CD8-positive, alpha-beta memory T cell (primary cell): ENCODE measurements at places on chromosomes 6 and 20.

- H3K4me3 ChIP-seq, result no peak overlapping the region
- no peaks in the 10 kb centered on the region for H3K27me3 ChIP-seq
- H3K36me3 ChIP-seq, result no peaks in the 10 kb centered on the region
- no peak for DNase-seq
- H3K4me1 ChIP-seq, result no peaks in the 10 kb centered on the region
- no peak overlapping the region for H3K27ac ChIP-seq
These were observed 48.9 kb downstream of the CLIC5 start for GRCh38 chr6:45966797-45967196.

- no peak for DNase-seq
- peak overlapping the region; percentile 95 for H3K4me3 ChIP-seq
- H3K4me1 ChIP-seq, result peaks cover 54% of the 10 kb centered on the region
These were observed 1.3 kb downstream of the NUP153 start for GRCh38 chr6:17705428-17705777.

GRCh38 chr6:88238065-88238464, 71.9 kb upstream of the CNR1 start:
- H3K4me3 ChIP-seq, result no peak overlapping the region
- no peak for DNase-seq
- H3K36me3 ChIP-seq, result no peaks in the 10 kb centered on the region
- H3K27me3 ChIP-seq, result no peaks in the 10 kb centered on the region
- H3K4me1 ChIP-seq, result no peaks in the 10 kb centered on the region
- no peak overlapping the region for H3K27ac ChIP-seq

DNA sequence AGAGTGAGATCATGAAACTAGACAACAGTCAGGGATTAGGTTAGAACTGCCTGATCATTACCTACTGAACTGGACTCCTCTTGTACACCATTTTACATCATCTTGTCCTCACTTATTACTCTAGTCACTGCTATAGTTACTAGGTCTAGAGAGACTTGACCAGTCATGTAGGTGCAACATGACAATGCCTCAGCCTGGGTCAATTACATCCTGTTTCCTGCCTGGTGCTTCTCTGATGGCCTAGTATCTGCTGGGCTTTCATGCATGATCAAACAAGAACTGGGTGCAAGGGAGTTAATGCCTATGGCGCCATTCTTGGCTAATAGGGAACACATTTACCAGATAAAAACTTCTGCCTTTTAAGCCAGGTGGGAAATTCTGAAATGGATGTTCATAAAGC, 39.2 kb upstream of the MMS22L start:
- no peak overlapping the region for H3K27ac ChIP-seq
- no peaks in the 10 kb centered on the region for H3K27me3 ChIP-seq
- H3K4me1 ChIP-seq, result no peaks in the 10 kb centered on the region

GRCh38 chr6:119653329-119653728, 303.8 kb upstream of the MAN1A1 start:
- no peaks in the 10 kb centered on the region for H3K36me3 ChIP-seq
- no peaks in the 10 kb centered on the region for H3K4me1 ChIP-seq
- no peak for DNase-seq
- H3K27ac ChIP-seq, result no peak overlapping the region
- no peak overlapping the region for H3K4me3 ChIP-seq

DNA sequence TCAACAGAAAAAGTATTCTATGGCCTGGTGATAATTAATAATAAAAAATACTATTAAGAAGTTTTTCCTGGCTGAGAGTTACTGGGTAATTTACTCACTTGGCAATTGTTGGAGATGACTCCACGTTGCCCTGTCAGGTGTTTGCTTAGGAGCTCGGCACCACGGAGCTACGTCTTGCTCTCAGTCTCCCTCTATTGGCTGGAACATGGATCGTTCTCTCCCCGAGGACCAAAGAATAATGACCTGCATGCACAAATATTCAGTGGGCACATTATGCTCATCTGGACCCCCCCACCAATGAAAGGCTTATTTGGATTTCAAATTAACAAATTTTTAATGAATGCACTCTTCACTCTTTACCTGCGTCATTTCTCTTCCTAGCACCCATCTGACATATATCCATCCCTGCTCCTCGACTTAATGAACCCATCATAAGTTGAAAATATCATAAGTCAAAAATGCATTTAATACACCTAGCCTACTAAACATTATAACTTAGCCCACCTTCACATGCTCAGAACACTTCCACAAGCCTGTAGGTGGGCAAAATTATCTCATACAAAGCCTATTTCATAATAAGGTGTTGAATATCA, 71.0 kb upstream of the CD83 start:
- no peaks in the 10 kb centered on the region for H3K36me3 ChIP-seq
- no peak overlapping the region for H3K4me3 ChIP-seq
- peak; percentile 6 for DNase-seq
- H3K27ac ChIP-seq, result no peak overlapping the region
- H3K4me1 ChIP-seq, result no peaks in the 10 kb centered on the region

- H3K36me3 ChIP-seq, result no peaks in the 10 kb centered on the region
- no peak overlapping the region for H3K27ac ChIP-seq
- no peak overlapping the region for H3K4me3 ChIP-seq
These were observed 300.0 kb downstream of the PREX1 start for GRCh38 chr20:48527771-48528170.

GRCh38 chr6:133945158-133945557, 7.9 kb upstream of the TBPL1 start:
- no peaks in the 10 kb centered on the region for H3K4me1 ChIP-seq
- DNase-seq, result no peak
- H3K4me3 ChIP-seq, result no peak overlapping the region
- no peaks in the 10 kb centered on the region for H3K36me3 ChIP-seq
- no peak overlapping the region for H3K27ac ChIP-seq

- no peak for DNase-seq
- H3K4me3 ChIP-seq, result no peak overlapping the region
- no peaks in the 10 kb centered on the region for H3K4me1 ChIP-seq
- H3K36me3 ChIP-seq, result no peaks in the 10 kb centered on the region
- no peaks in the 10 kb centered on the region for H3K27me3 ChIP-seq
These were observed 145.3 kb downstream of the TFAP2B start for GRCh38 chr6:50963952-50964351.

DNA sequence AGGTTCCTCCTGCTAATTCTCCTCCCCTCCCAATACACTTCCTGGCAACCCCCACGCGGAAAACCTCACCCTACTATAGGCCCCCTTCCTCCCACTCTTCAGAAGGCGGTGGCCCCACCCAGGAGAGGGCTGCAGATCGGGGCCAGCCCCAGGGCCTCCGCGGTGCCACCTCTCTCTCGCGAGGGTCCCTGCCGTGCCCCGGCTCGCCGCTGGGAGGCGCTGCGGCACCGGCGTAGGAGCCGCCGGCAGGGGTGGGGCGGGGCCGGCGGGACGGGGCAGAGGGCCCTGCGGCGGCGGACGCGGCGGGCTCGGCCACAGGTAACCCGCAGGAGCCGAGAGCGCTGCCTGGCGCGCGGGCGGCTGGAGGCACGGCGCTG, at the start of gene ANKRD6:
Gene ANKRD6 (plus strand): TSS at position 278 of the 377 bp plus-strand sequence. CDS start 133,825 bp downstream, outside the sequence.
- H3K27ac ChIP-seq, result peak within 1 kb of the TSS; percentile 24
- peaks cover 6% of the 10 kb centered on the region for H3K4me1 ChIP-seq
- no peaks in the 10 kb centered on the region for H3K36me3 ChIP-seq
- peak; percentile 81 for DNase-seq
- peak within 1 kb of the TSS; percentile 62 for H3K4me3 ChIP-seq

DNA sequence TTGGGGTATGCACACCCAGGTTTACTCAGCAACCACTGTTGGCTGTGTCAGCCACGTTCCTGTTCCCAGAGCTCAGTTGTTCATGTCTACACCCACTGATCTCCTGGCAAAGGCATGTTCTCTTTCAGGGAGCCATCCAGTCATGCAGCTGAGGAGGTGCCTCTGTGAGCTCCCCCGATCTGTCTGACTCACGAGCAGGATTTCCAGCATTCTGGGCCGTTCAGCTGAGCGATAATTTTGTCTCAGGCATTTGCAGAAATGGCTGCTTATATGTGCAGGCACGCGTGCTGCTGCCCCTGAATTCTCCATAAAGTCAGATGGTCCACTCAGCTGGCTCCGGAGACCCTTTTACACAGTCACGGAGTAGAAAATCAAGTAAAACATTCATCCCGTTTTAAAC, 78.4 kb upstream of the IYD start:
- no peaks in the 10 kb centered on the region for H3K36me3 ChIP-seq
- no peak for DNase-seq
- no peaks in the 10 kb centered on the region for H3K4me1 ChIP-seq

DNA sequence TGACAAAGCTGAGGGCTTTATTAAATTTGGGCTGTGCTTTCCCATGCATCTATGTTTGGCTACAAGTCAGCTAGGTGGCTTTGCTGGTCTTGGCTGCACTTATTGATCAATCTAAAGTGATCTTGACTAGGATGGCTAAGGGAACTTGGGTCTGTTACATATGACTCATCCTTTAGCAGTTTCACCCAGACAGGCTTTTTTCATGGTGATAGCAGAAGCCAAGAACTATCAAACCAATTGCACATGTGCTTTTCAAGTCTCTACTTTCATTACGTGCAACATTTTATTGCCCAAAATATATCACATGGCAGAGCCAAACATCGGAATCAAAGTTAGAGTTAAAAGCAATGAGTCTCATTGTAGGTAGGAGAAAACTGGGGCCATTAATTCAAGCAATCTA, 626.3 kb downstream of the TENT5A start:
- H3K36me3 ChIP-seq, result no peaks in the 10 kb centered on the region
- no peak for DNase-seq

DNA sequence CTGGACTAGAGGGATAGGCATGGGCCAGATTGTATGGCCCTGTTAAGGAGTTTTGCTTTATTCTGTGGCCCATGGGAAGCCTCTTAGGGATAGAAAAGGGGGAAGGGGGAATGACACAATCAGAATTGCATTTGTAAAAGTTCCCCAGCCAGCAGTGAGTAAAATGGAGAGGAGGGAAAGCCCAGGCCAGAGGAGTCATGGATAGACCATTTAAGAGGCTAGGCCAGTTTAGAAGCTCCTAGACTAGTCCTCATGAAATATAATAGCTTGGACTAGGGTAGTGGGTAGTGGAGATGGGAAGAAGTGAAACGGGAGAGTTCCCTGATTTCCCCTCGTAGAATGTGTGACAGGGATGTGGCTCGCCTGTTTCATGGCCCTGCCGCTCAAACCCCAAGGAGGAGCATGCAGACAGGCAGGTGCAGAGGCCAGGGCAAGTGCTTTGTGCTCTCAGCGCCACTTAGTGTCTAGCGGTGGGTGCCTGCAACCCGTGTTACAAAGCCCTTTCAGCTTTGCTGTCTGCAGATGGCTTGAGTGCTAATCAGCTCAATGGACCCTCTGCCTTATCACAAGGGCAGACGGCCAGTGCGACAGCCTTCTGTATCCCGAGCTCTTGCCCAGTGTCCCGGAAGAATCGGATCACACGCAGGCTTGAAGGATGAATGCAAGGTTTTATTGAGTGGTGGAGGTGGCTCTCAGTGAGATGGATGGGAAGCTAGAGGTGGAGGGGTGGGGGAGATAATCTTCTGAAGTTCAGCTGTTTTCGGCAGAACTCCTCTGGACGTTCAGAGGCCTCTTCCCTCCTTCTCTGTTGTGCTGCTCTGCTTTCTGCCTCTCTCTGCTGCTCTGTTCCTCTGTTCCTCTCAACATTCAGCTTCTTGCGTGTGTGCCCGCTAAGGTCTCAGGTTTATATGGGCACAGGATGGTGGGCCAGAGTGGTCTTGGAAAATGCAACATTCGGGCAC, 141.1 kb downstream of the CEP57L1 start:
- H3K36me3 ChIP-seq, result no peaks in the 10 kb centered on the region
- no peak overlapping the region for H3K4me3 ChIP-seq
- no peaks in the 10 kb centered on the region for H3K4me1 ChIP-seq
- peak overlapping the region; percentile 33 for H3K27ac ChIP-seq
- H3K27me3 ChIP-seq, result no peaks in the 10 kb centered on the region
